ENCODE measurements at places on chromosomes 2 and 18. TPM values are rescaled to one million over a fixed set of nuclear protein-coding genes. Genes with fewer than 3 reads are reported as not detected.

- DNase-seq, result no peak
Observed at GRCh38 chr2:71466301-71467179, 13.2 kb downstream of the DYSF start.

DNA sequence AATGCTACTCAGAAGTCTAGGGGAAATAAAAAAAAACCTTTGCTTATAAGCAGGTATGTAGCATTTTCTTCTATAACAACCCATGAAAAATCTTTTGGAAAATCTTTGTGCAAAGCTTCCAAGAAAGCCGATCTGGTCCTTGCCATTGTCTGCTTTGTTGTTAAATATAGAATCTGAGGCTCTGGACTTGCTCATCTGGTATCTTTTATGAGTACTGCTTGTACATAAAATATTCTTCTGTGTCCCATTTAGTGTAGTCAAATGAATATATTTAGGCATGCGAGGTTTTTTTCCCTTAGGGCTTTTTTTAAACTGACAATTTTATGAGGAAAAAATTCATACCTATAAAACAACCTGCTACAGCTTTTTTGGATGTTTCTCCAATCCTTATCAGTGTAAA, 45.0 kb upstream of the RMND5A start:
- DNase-seq, result no peak

- no peak for DNase-seq
Observed at GRCh38 chr2:60872510-60872928, 8.9 kb upstream of the REL start.

DNA sequence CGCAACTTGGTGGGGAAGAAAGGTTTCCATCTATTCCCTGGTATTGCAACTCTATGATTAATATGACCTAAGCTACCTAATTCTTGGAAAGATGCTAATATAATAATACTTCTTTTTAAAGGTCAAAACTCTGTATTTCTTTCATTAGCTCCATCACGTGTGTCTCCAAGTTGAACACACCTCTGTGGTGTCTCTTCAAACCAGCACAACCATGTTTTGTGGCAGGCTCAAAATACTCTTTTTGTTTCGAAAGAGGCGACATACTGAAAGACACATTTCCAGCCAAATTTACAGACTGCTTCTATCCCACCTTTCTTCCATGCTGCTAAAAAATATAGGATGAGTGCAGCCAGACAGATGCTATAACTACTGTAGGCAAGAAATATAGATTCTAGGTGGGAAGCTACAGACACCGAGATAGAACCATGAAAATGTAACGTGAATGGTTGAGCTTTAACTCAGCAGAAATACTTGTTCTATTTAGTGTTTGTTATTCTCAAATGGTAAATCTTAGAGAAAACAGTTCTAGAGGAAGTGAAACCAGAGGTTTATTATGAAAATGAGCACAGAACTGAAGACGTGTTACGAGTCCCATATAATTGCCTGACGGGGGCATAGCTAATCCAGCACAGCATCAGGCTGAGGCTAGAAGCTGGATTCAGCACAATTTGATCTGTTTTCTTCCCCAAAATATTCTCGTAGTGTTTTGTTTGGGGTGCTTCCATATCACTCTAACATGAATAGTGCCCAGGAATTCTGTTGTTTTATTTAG, 991.5 kb upstream of the FANCL start:
- no peak for DNase-seq

DNA sequence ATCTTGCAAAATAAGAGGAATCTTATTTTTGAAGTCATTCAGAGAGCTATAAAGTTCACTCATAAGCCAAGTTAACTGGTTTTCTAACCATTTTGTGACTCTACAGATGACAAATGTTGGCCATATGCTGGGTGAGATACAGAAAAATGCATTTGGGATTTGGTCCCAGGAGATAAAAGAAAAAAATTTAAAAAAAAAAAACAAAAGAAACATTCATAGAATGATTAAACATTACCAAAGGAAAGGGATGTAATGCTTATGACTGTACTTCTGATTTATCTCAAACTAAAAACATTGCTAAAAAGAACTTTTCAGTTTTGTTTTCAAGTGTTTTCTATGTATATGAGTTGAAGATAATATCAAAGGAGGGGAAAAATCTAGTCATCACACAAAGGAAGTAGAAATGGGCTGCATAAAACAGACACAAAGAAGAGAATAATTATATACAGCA, 43.1 kb downstream of the PELI1 start:
- no peak for DNase-seq

DNA sequence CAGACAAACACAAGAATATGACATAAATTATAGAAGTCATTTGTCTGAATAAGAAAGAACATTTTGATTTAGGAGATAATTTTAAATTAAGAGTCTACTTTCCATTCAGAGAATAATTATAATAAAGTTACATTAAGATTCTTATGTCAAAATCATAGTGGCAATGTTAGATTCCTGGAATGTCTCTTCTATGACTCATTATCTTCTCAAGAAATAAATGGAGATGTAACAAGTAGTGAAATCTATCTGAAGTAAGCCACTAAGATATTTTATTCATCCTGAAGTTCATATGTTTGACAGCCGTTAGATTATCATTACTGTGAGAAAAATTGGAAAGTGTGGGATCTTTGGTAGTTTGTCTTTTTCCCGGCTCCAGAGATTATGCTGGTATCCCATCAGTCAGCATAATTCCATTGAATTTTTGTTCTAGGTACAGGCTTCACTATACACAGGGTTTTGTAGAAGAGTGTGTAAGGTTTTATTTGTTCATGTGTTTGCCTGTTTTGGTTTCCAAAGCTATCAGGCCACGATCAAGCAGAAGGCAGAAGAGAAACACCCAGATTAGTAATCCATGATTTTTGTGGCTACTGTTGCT, 1246.6 kb upstream of the LRRTM1 start:
- no peak for DNase-seq

- DNase-seq, result no peak
Observed at GRCh38 chr18:29556070-29556469, 1379.1 kb upstream of the CDH2 start.

DNA sequence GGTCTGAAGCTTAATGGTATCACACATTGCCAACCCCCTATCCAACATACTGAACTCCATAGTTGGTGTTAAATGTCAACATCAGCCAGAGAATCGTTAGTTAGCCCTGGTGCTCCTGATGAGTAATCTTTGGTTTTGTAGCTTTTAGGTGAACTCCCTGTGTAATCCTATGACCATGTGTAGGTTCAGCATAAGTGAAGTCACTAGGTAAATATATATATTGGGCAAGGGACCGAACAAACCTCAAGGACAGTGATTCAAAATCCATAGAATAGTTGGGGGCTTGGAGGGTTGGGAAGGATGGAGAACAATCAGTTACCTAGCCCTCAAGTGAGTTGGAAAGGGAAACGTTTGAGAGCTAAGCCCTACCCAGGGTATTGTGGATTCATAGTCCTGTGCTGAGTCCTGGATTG, 16.0 kb upstream of the AP1S3 start:
- no peak for DNase-seq

DNA sequence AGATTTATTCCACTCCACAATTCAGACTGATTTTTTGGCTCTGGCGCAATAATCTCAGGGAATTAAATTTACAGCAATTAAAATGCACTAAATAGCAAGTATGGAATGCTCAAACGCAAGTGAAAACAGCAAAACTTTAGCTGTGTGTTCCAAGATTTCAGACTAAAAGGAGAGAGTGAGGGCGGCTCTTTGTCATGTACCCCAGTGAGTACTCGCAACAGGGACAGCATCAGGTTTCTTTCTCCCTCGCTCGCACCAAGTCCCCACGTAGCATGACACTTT, 1.1 kb downstream of the ROCK2 start:
- DNase-seq, result no peak

DNA sequence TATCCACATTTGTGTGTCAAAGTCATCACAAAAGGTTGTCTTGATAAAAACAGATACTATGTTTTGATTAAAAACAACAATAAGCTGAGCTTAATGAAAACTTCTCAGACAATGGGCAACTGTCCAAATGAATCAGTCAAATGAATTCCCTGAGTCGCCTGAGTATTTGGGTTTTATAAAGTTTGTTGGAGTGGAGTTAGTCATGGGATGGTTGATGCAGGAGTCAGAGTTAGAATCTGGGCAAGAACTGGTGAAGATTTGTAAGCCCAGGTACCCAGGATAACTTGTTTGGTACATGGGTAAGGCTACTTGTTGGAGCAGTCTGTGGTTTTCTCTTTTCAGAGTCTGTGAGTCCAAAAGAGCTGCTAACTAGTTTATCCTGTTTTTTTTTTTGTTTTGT, 34.4 kb upstream of the RAPGEF4 start:
- DNase-seq, result no peak

DNA sequence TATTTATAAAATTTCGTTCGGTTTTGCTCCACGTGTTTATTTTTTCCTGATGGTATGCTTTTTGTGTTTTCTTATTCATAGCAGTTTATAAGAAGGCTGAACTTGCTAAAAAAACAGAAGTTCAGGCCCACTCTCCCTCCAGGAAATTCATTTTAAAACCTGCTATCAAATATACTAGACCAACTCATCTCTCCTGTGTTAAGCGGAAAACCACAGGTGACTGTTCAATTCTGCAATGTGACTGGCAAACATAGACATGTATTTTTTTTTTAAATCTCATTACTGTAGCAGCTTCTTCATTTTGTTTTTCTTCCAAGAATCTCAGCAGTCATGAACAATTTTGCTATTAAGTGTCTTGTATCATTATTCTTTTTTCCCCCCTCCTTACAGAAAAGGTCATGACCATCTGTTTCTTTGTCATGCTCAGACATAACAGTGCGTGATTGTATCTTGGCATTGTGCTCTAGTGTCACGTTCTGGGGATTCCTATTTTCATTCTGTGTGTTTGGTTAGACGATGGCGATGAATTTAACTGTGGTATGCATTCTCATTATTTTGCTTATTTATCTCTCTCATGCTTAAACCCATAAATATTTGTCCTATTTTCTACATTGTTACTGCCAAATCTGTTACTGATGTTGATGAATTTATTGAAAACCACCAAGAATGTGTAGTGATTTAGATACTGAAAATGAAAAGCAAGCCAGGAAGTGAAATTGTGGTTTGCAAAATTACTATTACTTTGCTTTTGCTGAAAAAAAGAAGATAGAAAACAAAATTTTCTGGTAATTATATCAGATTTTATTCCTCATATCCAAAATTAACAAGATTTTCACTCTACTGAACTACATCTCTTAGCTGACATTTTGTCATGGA, 74.6 kb upstream of the UNC80 start:
- DNase-seq, result no peak

GRCh38 chr2:119697290-119698020, 18.5 kb downstream of the TMEM177 start:
- no peak for DNase-seq

DNA sequence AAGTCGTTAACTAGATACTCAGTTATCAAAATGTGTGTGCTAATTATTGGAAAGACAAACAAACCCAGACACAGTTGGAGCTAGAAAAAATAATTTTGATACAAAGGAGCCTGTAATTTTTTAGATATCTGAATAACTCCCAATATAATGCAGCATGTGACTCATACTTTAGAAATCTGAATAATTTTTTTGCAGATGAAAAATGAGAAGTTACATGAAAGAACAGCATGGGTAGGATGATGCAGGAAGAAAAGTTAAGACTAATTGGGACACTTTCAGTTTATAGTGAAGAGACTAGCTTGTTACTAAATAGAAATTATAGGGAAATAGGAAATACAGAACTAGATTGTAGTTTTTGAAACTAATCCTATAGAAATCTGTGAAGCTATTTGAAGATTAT, 945.8 kb downstream of the CBLN2 start:
- DNase-seq, result no peak

DNA sequence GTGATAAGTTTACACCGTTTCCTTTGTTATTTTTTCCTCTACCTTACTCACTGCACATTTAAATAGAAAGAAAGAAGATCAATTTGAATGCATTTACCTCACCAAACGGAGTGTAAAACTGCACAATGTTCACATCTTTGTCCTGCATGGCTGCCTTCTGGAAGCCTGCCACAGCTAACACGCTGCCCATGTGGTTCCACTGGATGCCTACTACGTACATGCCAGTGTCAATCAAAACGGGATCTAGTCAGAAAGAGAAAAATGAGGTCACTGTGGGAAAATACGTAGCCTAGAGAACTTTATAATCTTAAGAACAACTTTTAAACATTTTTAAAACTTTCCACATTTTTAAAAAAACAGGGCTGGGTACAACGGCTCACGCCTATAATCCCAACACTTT, 16.4 kb downstream of the WDR35 start:
- DNase-seq, result no peak

GRCh38 chr2:144996225-144996795, 476.4 kb upstream of the ZEB2 start:
- no peak for DNase-seq

- no peak for DNase-seq
Observed at GRCh38 chr2:5540856-5541255, 151.3 kb upstream of the SOX11 start.

Gene UGT1A3
- total RNA-seq, result not detected

Gene KCNJ13
- total RNA-seq, result not detected

Gene IGFBP5
- 491 TPM for total RNA-seq

Gene SLC16A14
- 1.3 TPM for total RNA-seq

Gene RGPD3
- total RNA-seq, result 1.1 TPM

Gene CCDC141
- total RNA-seq, result 18.9 TPM

Gene POTEC
- total RNA-seq, result not detected

Gene ARHGEF4
- total RNA-seq, result 2.0 TPM

Gene PPM1G
- total RNA-seq, result 54.2 TPM

Gene DIPK1C
- total RNA-seq, result 0.28 TPM

Gene SLC5A7
- not detected for total RNA-seq

Gene ASPRV1
- 0.94 TPM for total RNA-seq

Gene KIF5C
- total RNA-seq, result 2.5 TPM
